ENCODE measurements at places on chromosomes 5 and 9.

DNA sequence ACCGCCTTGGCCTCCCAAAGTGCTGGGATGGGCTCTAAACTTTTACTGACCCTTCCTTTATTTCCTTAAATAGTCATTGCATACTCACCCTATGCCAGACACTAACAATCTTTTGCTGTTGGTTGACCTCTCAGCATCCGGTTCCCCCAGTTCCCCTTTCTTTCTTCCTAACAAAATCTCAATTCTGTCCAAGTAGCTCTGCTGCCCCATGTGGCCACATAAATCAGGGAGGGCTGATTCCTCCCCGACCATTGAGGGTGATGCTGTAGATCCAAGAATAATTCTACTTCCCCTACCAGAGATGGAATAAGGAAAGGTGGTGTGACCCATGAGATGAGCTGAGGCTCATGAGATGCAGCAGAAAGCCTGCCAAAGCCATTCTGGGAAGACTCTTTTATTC lies 315.3 kb upstream of the MSX2 start:
- DNase-seq, result no peak

DNA sequence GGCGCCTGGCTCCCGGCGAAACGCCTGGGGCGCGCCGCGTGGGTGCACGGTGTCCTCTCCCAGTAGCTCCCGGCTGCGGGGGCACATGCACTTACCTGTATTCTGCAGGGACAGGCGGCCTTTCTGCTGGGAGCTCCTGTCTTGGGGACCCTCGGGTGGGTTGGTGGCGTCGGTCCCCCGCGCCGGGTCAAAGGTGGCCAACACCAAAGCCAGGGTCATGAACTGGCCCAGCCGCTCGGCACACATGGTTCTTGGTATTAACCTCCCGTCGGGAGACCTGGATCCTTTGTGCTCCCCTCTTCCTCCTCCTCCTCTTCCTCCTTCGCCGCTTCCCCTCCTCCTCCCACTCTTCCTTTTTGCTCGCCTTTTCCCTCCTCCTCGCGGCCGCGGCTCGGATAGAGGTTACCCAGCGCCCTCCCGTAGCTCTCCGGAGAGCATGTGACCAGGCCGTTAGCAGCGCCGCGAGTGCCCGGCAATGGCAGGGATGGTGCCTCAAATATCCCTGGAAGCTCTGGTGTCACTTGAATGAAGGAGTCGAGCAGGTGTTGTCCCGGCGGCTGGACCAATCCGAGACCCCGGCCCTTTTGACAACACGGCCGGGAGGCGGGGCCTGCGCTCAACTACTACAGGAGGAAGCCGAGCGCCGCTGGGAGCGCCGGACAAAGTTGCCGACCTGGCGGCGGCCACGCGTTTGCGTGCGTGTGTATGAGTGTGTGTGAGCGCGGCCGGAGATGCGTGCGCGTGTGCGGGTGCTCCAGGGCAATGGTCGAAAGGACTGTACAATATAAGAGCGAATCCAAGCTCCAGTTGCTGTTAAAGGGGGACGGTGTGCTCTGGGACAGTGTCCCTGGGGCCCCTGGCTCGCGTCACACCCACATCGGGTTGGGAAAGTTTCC lies at the start of gene STC2:
TSS of gene STC2 (minus strand) at position 467 of the 896 bp plus-strand sequence. CDS start at position 246, 221 bp downstream.
- DNase-seq, result peak; percentile 15

GRCh38 chr9:114207034-114207810 lies 51.9 kb downstream of the COL27A1 start:
- no peak for DNase-seq

- DNase-seq, result no peak
Measured at GRCh38 chr9:133981958-133982681, 10.0 kb downstream of the VAV2 start.

All from GM12878 (cell line).